Large intestine (tissue), 12 donors: ENCODE measurements at places on chromosomes 11 and 22. TPM values are rescaled to one million over a fixed set of nuclear protein-coding genes. Genes with fewer than 3 reads are reported as not detected.

The IGF2 gene
- 319 TPM for polyA plus RNA-seq

The OTOG gene
- polyA plus RNA-seq = 0.10 TPM

DNA sequence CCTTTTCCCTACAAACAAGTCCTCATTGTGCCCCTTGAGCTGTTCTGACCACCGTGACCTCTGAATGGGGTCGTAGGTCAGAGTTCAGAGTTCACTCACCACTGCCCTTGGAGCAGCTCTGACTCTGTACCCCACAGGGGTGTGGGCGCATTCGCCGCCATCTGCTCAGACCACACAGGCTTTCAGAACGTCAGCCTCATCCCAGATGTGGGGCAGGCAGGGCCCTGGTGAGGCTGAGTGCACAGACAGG, 14.8 kb upstream of the MUC5B start:
- no peak overlapping the region for H3K4me3 ChIP-seq
- H3K4me1 ChIP-seq = no peaks in the 10 kb centered on the region
- DNase-seq = no peak

DNA sequence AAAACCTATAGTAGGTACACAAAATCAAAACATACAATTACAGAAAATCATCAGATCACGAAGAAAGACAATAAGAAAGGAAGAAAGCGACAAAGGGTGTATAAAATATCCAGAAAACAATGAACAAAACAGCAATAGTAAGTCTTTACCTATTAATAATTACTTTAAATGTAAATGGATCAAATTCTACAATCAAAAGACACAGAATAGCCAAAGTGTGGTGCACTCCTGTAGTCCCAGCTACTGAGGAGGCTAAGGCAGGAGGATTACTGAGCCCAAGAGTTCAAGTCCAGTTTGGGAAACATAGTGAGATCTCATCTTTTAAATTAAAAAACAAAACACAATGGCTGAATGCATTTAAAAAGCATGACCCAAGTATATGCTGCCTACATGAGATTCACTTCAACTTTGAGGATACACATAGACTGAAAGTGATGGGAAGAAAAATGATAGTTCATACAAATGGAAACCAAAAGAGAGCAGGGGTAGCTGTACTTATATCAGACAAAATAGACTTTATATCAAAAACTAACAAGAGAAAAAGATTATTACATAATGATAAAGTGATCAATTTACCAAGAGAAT, 40.6 kb downstream of the ASCL2 start:
- H3K27ac ChIP-seq = no peak overlapping the region
- H3K27me3 ChIP-seq = no peaks in the 10 kb centered on the region
- no peaks in the 10 kb centered on the region for H3K36me3 ChIP-seq
- H3K4me3 ChIP-seq = no peak overlapping the region
- H3K4me1 ChIP-seq = peaks cover 5% of the 10 kb centered on the region

DNA sequence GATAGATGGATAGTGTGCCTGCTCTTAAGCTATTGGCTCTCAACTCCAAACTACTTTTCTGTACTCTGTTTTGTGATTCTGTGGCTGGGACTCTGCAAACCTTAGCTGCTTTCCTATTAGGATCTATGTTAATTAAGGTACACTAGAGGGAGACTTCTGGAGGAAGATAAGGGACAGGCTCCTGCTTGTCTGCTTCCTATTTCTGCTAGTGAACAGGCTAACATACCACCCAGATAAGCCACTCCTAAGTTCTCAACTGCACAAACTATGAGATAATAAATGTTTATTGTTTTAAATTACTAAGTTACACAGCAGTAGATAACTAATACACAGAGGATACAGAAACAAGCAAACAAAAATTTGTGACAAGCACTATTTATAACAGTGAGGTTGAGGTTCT, 10.2 kb upstream of the NXPE2 start:
- H3K36me3 ChIP-seq = no peaks in the 10 kb centered on the region
- DNase-seq = no peak
- H3K27me3 ChIP-seq = no peaks in the 10 kb centered on the region
- no peak overlapping the region for H3K27ac ChIP-seq
- no peaks in the 10 kb centered on the region for H3K4me1 ChIP-seq
- no peak overlapping the region for H3K4me3 ChIP-seq

- no peak for DNase-seq
- H3K36me3 ChIP-seq = no peaks in the 10 kb centered on the region
- H3K4me1 ChIP-seq = no peaks in the 10 kb centered on the region
- no peak overlapping the region for H3K4me3 ChIP-seq
- no peak overlapping the region for H3K27ac ChIP-seq
These were observed 71.2 kb downstream of the FBXO7 start for GRCh38 chr22:32545801-32546200.

- peaks cover 12% of the 10 kb centered on the region for H3K4me1 ChIP-seq
- no peak overlapping the region for H3K27ac ChIP-seq
- peak overlapping the region; percentile 26 for H3K4me3 ChIP-seq
- peaks cover 26% of the 10 kb centered on the region for H3K27me3 ChIP-seq
- peak; percentile 43 for DNase-seq
- no peaks in the 10 kb centered on the region for H3K36me3 ChIP-seq
These were observed 33.7 kb upstream of the PRR5 start for GRCh38 chr22:44668190-44668885.

DNA sequence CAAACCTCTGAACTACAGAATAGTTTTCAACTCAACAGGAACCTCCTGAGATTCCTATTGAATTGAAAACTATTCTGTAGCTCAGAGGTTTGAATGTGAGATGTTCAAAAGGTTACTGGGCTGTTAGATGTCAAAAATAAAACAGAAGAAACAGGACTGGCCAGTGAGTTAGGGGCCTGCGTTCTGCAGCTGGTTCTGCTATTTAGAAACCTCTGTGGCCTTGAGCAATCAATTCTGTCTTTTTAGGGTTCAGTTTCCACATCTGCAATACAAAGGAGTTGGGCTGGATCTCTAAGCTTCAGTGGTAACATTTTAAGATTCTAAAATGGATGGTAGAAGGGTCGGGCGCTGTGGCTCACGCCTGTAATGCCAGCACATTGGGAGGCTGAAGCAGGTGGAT, 55.8 kb downstream of the CLMP start:
- H3K4me1 ChIP-seq = no peaks in the 10 kb centered on the region
- no peak for DNase-seq

DNA sequence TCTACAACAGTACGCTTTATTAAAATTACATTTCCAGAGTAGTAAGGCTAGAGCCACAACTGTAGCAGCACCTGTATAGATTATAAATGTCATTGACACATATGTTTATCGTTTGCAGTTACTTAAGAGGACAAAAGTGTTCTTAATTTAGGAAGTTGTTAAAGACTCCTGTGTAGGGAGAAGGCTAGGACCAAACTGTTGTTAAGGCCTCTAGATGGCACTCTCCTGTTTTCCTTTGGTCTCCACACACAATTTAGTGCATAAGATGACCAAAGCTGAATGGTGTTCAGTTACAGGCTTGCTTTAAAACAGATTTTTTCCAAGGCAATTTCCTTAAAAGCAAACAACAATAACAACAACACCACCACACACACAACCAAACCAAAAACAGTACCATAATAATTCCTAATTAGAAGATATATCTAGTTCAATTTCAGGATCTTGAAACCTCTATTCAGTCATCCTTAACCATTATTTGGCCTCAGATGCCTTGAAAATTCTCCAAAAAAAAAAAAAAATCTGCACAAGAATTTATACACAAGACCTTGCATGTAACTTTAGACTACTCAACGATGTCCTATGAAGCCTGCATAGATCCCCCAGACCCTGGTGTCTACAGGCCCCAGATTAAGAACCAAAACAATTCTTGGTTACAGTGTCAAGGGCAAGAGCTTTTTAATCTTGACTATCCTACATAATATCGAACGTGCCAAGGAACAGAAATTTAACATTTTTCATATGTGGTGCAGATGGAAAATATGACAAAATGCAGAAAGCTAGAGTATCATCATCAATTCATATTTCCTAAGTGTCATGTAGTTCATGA, 42.6 kb upstream of the APOA1 start:
- no peak overlapping the region for H3K4me3 ChIP-seq
- peaks cover 2% of the 10 kb centered on the region for H3K4me1 ChIP-seq
- no peaks in the 10 kb centered on the region for H3K27me3 ChIP-seq
- H3K27ac ChIP-seq = no peak overlapping the region
- H3K36me3 ChIP-seq = peaks cover 16% of the 10 kb centered on the region

- no peak for DNase-seq
- H3K4me1 ChIP-seq = no peaks in the 10 kb centered on the region
- no peaks in the 10 kb centered on the region for H3K27me3 ChIP-seq
- H3K27ac ChIP-seq = no peak overlapping the region
- peaks cover 6% of the 10 kb centered on the region for H3K36me3 ChIP-seq
These were observed 40.5 kb downstream of the MICAL2 start for GRCh38 chr11:12150831-12151382.
